ENCODE measurements at places on chromosomes 4 and X. TPM values are rescaled to one million over a fixed set of nuclear protein-coding genes. Genes with fewer than 3 reads are reported as not detected.

DNA sequence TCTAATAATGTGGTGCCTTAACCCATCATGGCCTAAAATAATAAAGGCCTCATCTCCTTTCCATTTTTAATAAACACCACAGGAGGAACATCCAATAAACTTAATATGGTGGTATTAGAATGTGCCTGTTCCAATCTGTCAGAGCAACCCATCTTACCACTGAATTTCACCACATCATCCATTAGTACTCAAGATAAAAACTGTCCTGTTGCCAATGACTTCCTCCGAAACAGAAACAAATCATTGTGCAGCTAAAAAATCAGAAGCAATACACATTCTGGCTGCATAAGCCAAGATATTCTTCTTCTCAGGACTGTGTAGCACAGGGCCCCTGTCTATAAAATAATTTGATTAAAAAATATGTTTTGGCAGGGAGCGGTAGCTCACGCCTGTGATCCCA is 18.5 kb downstream of the TLR10 start:
- H3K36me3 ChIP-seq = no peaks in the 10 kb centered on the region
- no peaks in the 10 kb centered on the region for H3K27me3 ChIP-seq
- H3K4me3 ChIP-seq = no peak overlapping the region

- DNase-seq = no peak
- H3K36me3 ChIP-seq = no peaks in the 10 kb centered on the region
- no peak overlapping the region for H3K27ac ChIP-seq
- no peak overlapping the region for H3K4me3 ChIP-seq
- no peaks in the 10 kb centered on the region for H3K27me3 ChIP-seq
- H3K4me1 ChIP-seq = no peaks in the 10 kb centered on the region
Measured at GRCh38 chr4:157739242-157739641, 433.6 kb downstream of the GASK1B start.

The PARM1 gene
- 280 TPM for total RNA-seq

The CT47C1 gene
- not detected for total RNA-seq

The MAMLD1 gene
- total RNA-seq = 0.93 TPM

GRCh38 chr4:79338148-79338547 is 12.3 kb upstream of the NAA11 start:
- H3K4me1 ChIP-seq = no peaks in the 10 kb centered on the region
- H3K27me3 ChIP-seq = no peaks in the 10 kb centered on the region
- no peak for DNase-seq
- H3K4me3 ChIP-seq = no peak overlapping the region

- H3K27ac ChIP-seq = no peak overlapping the region
- H3K27me3 ChIP-seq = no peaks in the 10 kb centered on the region
- H3K4me3 ChIP-seq = no peak overlapping the region
- no peaks in the 10 kb centered on the region for H3K4me1 ChIP-seq
Measured at GRCh38 chr4:166312166-166312565, 439.1 kb downstream of the TLL1 start.

DNA sequence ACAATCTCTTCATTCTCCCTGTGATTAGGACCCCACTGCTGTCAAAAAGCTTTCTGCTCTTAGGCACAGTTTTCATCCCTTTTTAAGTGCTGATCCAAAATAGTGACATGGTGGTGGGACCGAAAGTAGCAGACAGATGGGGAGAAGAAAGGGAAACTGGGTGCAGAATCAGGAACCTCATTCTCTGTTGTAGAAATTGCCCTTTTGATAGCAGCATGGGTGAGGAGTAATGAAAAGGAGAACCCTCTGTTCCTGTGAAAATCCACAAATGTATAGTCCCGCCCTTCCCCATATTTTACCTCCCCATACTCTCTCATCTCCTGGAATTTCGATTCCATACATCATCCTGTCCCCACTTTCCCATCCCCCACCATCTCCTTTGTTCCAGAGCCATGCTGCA is 126.5 kb downstream of the STIM2 start:
- H3K27ac ChIP-seq = no peak overlapping the region
- DNase-seq = no peak
- H3K36me3 ChIP-seq = no peaks in the 10 kb centered on the region
- H3K27me3 ChIP-seq = no peaks in the 10 kb centered on the region

DNA sequence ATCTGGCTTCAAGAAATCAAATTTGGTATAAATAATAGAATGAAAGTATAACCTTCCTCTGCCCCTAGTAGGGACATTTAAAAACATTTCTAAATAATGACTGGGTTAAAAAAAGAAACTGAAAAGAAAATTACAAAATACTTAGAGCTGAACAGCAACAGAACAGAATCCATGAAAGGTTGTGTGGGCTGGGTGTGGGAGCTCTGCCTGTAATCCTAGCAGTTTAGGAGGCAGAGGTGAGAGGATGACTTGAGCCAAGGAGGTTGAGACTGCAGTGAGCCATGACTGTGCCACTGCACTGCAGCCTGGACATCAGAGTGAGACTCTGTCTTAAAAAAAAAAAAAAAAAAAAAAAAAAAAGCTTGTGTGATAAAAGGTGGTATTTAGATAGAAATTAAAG is 12.3 kb upstream of the ZFX start:
- H3K36me3 ChIP-seq = no peaks in the 10 kb centered on the region
- H3K4me3 ChIP-seq = no peak overlapping the region
- no peak overlapping the region for H3K27ac ChIP-seq
- H3K4me1 ChIP-seq = no peaks in the 10 kb centered on the region

DNA sequence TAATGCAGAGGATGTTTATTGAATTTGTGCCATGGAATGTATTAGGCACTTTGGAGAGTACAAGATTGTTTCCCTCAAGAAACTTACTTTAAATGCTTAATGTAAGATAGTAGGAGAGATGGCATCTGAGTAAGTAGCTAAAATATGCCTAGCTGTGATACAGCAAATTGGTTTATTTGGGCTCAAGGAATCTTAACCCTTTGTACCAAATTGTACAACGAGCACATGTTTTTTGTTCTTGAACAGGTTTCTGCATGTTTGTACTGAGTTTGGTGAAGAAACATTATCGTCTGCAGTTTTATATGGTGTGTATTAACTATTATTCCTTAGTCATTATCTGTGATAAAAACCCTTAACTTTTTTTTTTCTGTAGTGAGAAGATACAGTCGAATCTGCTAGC is 48.6 kb downstream of the CDS1 start:
- no peaks in the 10 kb centered on the region for H3K36me3 ChIP-seq
- H3K4me1 ChIP-seq = no peaks in the 10 kb centered on the region
- no peak overlapping the region for H3K4me3 ChIP-seq

DNA sequence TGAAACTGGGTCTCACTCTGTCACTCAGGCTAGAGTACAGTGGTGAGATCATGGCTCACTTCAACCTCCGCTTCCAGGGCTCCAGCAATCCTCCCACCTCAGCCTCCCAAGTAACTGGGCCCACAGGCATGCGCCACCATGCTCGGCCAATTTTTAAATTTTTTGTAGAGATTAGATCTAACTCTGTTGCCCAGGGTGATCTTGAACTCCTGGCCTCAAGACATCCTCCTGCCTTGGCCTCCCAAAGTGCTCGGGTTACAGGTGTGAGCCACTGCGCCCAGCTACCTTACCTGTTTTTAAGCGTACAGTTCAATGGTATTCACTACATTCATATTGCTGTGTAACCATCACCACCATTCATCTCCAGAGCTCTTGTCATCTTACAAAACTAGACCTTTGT is 41.5 kb downstream of the ING2 start:
- no peaks in the 10 kb centered on the region for H3K4me1 ChIP-seq
- H3K4me3 ChIP-seq = no peak overlapping the region
- DNase-seq = no peak
- no peaks in the 10 kb centered on the region for H3K27me3 ChIP-seq

The EFHC2 gene
- total RNA-seq = 0.57 TPM

The ADH1A gene
- total RNA-seq = 0.16 TPM

DNA sequence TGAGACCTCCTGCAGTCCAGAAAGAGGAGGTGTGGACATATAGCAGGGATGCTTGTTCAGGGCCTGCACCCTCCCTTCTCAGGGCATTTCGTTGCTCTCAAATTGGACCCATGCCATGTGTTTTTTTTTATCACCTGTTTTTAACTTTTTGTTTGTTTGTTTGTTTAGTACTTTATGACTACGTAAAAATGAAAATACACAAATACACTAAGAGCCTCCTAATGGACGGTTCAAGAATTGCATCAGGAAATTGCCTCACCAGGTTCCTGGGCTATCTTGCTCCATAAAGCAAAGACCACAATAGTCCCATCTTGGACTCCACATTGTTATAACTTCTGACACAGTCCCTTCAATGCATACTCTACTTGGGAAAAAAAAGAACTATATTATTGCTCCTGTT is 1685.9 kb upstream of the TENM3 start:
- H3K4me3 ChIP-seq = no peak overlapping the region
- H3K27ac ChIP-seq = no peak overlapping the region
- H3K4me1 ChIP-seq = no peaks in the 10 kb centered on the region
- H3K36me3 ChIP-seq = no peaks in the 10 kb centered on the region
- DNase-seq = no peak
- H3K27me3 ChIP-seq = no peaks in the 10 kb centered on the region

DNA sequence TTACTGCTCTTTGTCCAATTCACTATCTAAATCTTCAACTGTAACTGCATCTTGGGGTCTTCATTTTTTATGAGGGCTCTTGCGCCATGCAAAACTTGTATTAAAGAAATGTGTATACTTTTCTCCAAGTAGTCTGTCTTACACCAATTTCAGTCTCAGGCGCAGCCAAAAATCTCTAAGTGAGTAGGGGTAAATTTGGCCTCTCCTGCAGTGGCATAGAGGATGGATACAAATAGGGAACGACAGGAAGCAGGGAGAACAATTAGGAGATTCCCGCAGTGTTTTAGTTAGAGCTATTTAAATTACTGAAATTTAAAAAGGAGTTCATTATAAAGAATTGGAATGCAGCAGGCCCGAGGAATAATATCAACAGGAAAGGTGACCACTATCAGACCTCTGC is 30.2 kb downstream of the DMP1 start:
- no peaks in the 10 kb centered on the region for H3K36me3 ChIP-seq
- no peak overlapping the region for H3K4me3 ChIP-seq
- no peak overlapping the region for H3K27ac ChIP-seq
- no peak for DNase-seq
- H3K4me1 ChIP-seq = no peaks in the 10 kb centered on the region

- H3K27me3 ChIP-seq = no peaks in the 10 kb centered on the region
- H3K4me3 ChIP-seq = no peak overlapping the region
- DNase-seq = no peak
- H3K27ac ChIP-seq = no peak overlapping the region
- H3K4me1 ChIP-seq = no peaks in the 10 kb centered on the region
Measured at GRCh38 chr4:99473131-99473530, 37.7 kb upstream of the C4orf17 start.

GRCh38 chr4:128456171-128456570 is 168.6 kb upstream of the PGRMC2 start:
- DNase-seq = no peak
- no peaks in the 10 kb centered on the region for H3K4me1 ChIP-seq
- H3K27me3 ChIP-seq = no peaks in the 10 kb centered on the region
- no peak overlapping the region for H3K27ac ChIP-seq

DNA sequence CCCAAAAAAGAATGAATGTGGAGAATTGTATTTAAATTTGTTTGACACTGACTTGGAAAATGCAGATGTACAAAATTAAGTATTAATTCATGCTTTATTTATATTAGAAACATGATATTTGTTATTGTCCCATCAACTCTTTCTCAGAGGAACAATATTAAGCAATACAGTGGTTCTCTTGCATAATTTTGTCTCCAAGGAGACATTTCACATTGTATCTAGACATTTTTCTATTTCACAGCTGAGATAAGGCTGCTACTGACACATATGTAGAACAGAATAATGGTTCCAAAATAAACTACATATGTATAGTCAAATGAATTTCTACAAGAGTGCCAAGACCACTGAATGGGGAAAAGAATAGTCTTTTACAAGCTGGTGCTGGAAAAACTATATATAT is 427.9 kb upstream of the SPANXN1 start:
- H3K27ac ChIP-seq = no peak overlapping the region
- DNase-seq = no peak
- H3K4me1 ChIP-seq = no peaks in the 10 kb centered on the region
- H3K4me3 ChIP-seq = no peak overlapping the region
- H3K27me3 ChIP-seq = no peaks in the 10 kb centered on the region
- no peaks in the 10 kb centered on the region for H3K36me3 ChIP-seq

DNA sequence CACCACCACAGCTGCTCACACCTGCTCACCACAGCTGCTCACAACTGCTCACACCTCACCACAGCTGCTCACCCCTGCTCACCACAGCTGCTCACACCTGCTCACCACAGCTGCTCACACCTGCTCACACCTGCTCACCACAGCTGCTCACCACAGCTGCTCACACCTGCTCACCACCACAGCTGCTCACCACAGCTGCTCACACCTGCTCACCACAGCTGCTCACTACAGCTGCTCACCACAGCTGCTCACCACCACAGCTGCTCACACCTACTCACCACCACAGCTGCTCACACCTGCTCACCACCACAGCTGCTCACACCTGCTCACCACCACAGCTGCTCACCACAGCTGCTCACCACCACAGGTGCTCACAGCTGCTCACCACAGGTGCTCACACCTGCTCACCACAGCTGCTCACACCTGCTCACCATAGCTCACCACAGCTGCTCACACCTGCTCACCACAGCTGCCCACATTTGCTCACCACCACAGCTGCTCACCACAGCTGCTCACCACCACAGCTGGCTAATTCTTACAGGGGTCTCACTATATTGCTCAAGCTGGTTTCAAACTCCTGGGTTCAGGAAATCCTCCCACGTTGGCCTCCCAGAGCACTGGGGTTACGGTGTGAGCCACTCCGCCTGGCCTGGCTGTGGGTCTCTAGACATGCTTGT is 30.4 kb upstream of the CPLX1 start:
- H3K27ac ChIP-seq = no peak overlapping the region
- DNase-seq = no peak
- no peaks in the 10 kb centered on the region for H3K27me3 ChIP-seq
- no peaks in the 10 kb centered on the region for H3K4me1 ChIP-seq

GRCh38 chr4:41719417-41719816 is 29.1 kb downstream of the PHOX2B start:
- no peak overlapping the region for H3K4me3 ChIP-seq
- H3K4me1 ChIP-seq = no peaks in the 10 kb centered on the region
- H3K27ac ChIP-seq = no peak overlapping the region

GRCh38 chrX:56792270-56793111 is 63.4 kb downstream of the NBDY start:
- no peak overlapping the region for H3K4me3 ChIP-seq
- H3K27me3 ChIP-seq = no peaks in the 10 kb centered on the region
- no peaks in the 10 kb centered on the region for H3K4me1 ChIP-seq
- no peak overlapping the region for H3K27ac ChIP-seq
- peak; percentile 9 for DNase-seq
- no peaks in the 10 kb centered on the region for H3K36me3 ChIP-seq

GRCh38 chr4:82346126-82346525 is 27.7 kb downstream of the HNRNPD start:
- H3K27me3 ChIP-seq = no peaks in the 10 kb centered on the region
- H3K4me1 ChIP-seq = no peaks in the 10 kb centered on the region
- H3K4me3 ChIP-seq = no peak overlapping the region

GRCh38 chr4:47642985-47643760 is 158.1 kb downstream of the ATP10D start:
- H3K4me1 ChIP-seq = no peaks in the 10 kb centered on the region
- no peak overlapping the region for H3K27ac ChIP-seq
- H3K27me3 ChIP-seq = no peaks in the 10 kb centered on the region
- DNase-seq = no peak
- H3K36me3 ChIP-seq = no peaks in the 10 kb centered on the region

- no peak for DNase-seq
- no peaks in the 10 kb centered on the region for H3K4me1 ChIP-seq
- H3K36me3 ChIP-seq = no peaks in the 10 kb centered on the region
- no peaks in the 10 kb centered on the region for H3K27me3 ChIP-seq
- H3K27ac ChIP-seq = no peak overlapping the region
Measured at GRCh38 chrX:13890806-13891205, 73.9 kb upstream of the GPM6B start.

GRCh38 chr4:31236639-31237173 is 516.5 kb downstream of the PCDH7 start:
- no peaks in the 10 kb centered on the region for H3K4me1 ChIP-seq
- no peaks in the 10 kb centered on the region for H3K27me3 ChIP-seq
- H3K27ac ChIP-seq = no peak overlapping the region
- no peak overlapping the region for H3K4me3 ChIP-seq
